ENCODE measurements at places on chromosomes 1 and 21. TPM values are rescaled to one million over a fixed set of nuclear protein-coding genes. Genes with fewer than 3 reads are reported as not detected.

- H3K4me3 ChIP-seq, result no peak overlapping the region
- H3K4me1 ChIP-seq, result peaks cover 10% of the 10 kb centered on the region
- H3K27me3 ChIP-seq, result peaks cover 52% of the 10 kb centered on the region
Measured at GRCh38 chr1:39735731-39736130, 3.0 kb upstream of the PPIE start.

The LCE1A gene
- not detected for total RNA-seq

The FAM72C gene
- not detected for total RNA-seq

DNA sequence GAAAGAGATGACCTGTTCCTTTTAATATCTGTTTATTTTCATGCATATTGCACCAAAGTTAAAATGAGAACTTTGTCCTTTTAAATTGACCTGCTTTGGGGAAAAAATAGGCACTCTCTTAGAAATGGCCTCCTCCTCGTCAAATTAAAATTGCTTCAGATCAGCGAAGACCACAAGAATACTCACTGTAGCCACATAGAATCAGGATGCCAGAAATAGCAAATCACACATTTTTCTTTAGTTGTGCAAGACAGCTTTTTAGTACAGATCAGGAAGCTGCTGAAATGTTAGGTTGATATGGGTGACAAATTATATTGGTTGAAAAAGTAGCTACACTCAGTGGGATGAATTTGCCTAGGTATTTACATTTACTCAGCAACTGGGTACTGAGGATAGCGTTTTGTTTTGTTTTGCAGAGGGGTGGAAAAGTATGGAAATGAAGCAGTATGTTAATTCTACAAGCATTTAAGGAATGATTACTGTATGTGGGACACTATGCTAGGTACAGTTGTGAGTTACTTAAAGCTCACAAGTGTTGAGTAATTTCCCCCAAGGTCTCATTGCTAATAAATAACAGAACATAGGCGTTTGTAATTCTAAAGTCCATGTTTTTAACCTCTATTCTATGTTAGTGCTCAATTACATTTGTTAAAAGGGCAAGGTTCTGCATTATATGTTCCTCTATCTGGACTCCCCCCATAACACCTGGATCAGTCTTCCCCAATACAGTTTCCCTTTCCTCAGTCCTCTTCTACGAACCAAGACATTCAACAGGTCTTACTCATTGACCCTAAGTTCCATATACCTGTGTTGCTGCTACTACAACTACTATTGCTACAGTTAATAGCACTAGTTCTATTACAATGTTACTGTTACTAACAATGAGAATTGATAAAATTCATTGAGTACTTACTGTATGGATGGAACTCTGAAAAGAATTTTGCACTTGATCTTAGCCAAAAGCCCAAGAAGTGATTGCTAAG lies 99.4 kb upstream of the S1PR1 start:
- no peak for DNase-seq
- H3K27me3 ChIP-seq, result no peaks in the 10 kb centered on the region
- peaks cover 27% of the 10 kb centered on the region for H3K4me1 ChIP-seq
- no peak overlapping the region for H3K27ac ChIP-seq
- no peaks in the 10 kb centered on the region for H3K36me3 ChIP-seq

The FBXO2 gene
- 0.70 TPM for total RNA-seq

The TMPRSS15 gene
- total RNA-seq, result not detected

DNA sequence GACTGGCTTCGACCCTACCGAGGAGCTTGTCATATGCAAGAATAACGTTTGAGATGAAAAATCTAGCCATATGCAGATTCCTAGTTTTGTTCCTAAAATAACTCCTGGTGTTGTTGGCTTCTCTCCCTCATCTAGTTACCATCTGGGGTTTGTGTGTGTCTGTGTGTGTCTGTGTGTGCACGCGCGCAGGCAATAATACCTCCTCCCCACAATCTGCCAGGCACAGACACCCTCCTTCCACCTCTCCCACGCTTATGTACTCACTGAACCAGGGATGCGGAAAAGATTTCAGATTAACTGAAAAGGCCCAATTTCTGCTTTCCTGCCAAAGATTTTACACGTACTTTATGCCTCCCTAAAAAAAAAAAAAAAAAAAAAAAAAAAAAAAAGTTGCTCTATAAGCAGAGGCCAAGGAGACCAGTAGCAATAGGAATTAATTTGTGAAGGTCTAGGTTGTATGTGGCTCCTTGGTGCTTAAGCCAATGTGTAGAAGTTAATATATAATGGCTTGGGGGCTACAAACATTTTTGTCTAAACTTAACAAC lies 452.7 kb downstream of the NUF2 start:
- no peaks in the 10 kb centered on the region for H3K4me1 ChIP-seq
- DNase-seq, result no peak
- no peaks in the 10 kb centered on the region for H3K27me3 ChIP-seq
- H3K4me3 ChIP-seq, result no peak overlapping the region
